ENCODE measurements at places on chromosomes 7 and 10. TPM values are rescaled to one million over a fixed set of nuclear protein-coding genes. Genes with fewer than 3 reads are reported as not detected.
A peak's percentile ranks its signal among the peaks of the same experiment; 100 is the strongest.

GRCh38 chr10:22605168-22605567, 109.2 kb downstream of the PIP4K2A start:
- peak; percentile 63 for DNase-seq

- peak; percentile 84 for DNase-seq
Observed at GRCh38 chr7:7566651-7567611, at the start of gene MIOS. Gene MIOS, plus strand, starts transcription at chr7:7566884. Its CDS starts 5,592 bp downstream, at chr7:7572476.

- DNase-seq, result no peak
Observed at GRCh38 chr7:120794106-120794729, 63.7 kb downstream of the TSPAN12 start.

- no peak for DNase-seq
Observed at GRCh38 chr7:158946771-158947170, 90.4 kb downstream of the DYNC2I1 start.

GRCh38 chr10:115125505-115125904, 32.3 kb downstream of the ATRNL1 start:
- DNase-seq, result peak; percentile 7

DNA sequence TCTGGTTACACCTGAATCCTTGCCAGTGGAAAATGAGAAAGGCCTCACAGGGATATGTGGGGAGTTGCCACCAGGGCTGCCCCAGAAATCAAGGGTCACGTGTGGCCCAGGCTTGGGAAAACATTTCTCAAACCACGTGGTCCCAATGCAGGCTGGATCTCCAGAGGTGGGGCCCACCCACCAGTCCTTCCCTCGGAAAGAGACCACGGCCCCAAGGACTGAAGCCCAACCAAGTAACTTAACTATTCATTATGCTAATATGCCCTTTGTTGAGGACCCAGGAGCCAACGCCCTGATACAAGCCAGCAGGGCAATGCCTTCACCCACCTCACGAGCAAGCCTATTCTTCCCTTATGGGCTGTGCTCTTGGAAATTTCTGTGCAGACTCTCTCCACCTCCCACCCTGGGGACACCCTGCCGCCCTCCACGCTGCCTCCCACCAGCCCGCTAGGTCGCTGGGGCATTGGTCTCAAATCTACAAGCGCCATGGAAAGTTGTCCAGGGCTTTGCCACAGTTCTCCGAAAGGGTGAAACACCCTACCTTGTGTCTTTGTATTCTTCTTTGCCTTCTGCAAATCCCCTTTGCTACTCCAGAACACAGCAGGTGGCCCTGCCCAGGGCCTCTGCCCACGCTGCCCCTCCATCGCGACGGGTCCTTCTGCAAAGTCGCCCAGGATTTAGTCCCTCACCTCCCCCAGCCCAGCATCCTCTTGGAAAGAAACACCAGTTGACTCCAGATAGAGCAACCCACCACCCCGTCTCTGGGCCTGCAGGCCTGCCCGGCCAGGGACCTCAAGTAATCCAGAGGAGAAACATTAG, 8.8 kb downstream of the TNS3 start:
- peak; percentile 22 for DNase-seq

DNA sequence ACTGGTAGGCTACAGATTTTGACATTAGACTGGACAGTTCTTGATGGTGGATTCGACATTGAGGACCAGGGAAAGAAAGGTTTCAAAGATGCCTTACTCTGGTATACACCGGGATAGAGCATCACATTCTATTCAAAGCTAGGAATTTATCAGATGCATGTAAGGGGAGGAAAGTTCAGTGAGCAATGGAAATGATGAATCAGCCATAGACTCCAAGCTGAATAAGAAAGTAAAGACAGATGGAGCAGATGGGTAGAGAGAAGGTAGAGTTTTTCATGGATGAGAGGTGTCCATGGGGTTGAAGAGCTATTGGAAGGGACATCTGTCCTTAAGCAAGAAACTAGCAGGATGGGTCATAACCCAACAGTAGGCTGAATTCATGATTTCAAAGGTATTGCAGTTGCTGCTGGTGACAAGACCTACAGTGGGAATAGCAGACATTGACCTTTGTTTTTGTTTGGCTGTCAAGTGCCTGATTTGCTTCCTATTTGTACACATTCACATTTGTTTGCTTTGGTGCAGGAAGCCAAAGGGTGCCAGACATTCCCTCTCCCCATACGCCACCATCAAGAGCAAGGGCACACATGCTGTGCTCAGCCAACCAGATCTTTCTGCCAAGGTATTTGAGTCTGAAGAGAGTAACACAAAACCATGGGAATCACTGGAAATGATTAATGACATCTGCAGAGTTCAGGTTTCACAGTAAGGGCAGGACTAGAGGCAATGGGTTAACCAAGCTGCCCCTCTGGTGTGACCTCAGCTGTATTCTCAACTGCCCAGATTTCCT, 8.6 kb upstream of the CACUL1 start:
- DNase-seq, result no peak

DNA sequence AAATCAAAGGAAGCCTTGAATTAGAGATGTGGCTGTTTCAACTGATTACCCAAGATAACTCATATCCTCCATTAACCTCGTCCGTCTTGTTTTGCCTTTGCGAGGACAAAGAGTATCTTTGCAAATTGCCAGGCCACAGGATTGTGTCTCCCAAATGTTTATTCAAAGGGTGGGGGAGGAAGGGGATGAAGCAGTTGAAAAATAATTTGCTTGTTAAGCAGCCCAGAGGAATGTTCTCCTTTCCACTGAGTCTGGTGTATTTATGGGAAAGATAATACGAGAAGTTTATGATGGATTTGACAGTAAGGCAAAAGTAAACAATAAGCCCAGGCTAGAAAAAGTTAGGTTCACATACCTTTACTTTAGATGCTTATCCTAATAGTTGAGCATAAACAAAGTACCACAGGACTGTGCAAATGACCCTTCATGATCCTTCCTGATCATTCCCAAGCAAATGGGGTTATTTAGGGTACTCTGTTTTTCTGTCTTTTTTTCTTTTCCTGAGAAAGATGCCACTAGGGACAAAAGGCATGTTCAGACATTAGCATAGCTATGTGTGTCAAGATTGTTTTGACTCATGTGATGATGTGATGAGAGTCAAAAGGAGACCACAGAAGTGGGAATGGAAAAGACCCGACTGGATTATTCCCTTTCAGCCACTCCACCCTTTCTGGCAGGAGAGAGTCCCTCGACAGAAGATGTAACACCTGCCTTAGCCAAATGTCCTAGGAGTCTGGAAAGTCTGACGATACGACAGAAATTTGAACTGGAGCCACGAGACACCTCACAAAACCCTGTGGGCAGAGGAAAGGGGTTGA, 243.0 kb upstream of the GLI3 start:
- no peak for DNase-seq

- DNase-seq, result no peak
Observed at GRCh38 chr10:871951-872403, 59.5 kb downstream of the LARP4B start.

- peak; percentile 86 for DNase-seq
Observed at GRCh38 chr10:132307823-132308586, at the start of gene STK32C. Gene STK32C, minus strand, starts transcription at chr10:132307950. Its CDS starts 117 bp downstream, at chr10:132307833.

DNA sequence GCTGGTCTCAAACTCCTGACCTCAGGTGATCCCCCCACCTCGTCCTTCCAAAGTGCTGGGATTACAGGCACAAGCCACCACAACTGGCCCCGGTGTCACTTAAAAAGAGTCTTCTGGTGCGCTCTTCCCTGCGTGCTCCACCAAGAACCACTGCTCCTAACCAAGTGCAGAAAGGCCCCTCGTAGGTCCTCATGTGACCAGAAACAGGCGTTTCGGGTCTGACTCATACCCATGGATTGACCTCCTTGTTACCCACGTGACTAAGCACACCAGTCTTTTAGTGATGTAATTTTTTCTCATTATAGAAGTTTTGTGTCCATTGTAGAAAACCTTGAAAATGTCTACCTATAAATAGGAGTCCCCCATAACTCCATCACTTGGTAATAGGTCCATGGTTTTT, 13.9 kb downstream of the FKBP6 start:
- DNase-seq, result peak; percentile 78

GRCh38 chr10:59435707-59436106, 73.4 kb upstream of the FAM13C start:
- DNase-seq, result no peak

GRCh38 chr10:97138174-97138573, 47.6 kb downstream of the SLIT1 start:
- no peak for DNase-seq

GRCh38 chr10:24556750-24557742, 166.6 kb downstream of the ARHGAP21 start:
- peak; percentile 46 for DNase-seq

DNA sequence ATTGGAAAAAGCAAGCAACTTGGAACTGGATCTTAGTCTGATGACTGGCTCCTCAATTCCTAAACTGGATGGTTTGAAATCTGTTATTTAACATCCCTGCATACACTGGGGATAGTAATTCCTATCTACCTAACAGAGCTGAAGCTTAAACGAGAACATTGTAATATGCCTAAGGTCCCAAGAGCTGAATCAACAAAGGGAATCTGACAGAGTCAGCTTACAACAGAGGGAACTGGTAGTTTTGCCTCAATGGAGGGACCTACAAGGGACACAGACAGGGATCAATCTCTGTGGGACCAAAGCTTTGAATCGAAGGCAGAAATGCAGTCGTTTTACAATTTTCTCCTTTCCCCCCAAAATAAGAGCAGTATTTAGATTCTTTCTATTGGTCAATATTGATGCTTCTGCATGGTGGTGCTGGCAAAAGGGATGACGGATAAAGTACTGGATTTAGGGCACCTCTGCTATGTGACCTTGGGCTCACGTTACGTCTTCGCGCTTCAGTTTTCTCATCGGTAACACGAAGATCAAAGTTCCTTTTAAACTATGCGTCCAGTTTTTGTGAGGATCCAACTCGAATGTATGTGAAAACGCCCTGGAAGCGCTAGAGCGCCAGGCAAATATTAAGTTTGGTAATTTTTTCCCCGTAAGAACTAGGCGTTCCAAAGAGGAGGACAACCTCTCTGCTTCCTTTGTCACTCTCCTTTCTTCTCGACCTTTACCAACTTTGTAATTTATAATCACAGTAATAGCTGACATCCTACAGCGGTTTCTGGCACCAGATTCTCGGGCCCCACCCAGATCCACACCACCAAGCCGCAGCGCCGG, 1.1 kb downstream of the ACTR1A start:
- DNase-seq, result no peak

GRCh38 chr10:5611899-5612680, 54.3 kb downstream of the ASB13 start:
- peak; percentile 51 for DNase-seq

DNA sequence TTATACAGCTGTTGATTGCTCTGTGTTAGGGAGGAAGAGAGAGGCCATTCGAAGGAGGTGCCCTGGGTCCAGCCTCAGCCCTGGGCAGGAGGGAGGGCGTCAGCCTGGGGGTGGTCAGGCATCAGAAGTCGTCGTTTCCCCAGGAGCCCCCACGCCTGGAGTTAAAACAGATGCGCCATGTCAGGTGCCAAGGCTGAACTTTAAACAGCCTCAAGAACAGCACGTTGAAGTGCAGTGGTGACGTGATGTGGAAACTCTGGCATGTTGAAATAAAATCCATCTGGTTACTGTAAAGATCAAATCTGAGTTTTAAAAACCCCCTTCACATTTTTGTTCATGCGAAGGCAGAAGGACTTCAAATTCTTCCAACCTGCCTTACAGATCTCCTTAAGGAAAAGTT, 128.4 kb upstream of the PPP2R2D start:
- DNase-seq, result no peak

DNA sequence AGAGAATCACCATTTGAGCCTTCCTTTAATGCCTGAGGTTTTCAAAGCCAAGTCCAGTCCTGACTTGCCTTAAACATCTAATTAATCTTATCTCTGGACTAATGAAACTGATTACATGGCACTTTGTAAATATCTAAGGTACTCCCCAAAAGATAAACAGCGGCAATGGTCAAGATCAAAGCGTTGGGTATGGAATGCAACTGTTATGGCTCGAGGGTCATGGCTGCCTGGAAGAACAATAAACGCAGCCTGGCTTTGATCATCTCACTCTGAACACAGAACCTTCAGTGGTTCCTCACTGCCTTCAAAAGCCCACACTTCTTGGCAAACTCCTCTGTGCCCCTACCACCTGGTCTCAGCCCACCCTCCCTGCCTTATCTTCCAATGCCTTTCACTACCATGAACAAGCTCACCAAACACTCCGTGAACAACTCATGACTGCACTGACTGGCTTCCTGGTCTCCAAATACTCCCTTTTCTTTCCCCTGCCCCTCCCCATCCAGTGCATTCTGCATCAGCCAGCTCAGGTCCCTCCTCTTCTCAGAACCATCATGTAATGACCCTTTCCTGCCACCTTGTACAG, 150.2 kb upstream of the NFE2L3 start:
- no peak for DNase-seq

GRCh38 chr7:77244222-77244934, 44.8 kb upstream of the FGL2 start:
- no peak for DNase-seq

GRCh38 chr10:56383806-56384205, 22.7 kb upstream of the ZWINT start:
- no peak for DNase-seq

- no peak for DNase-seq
Observed at GRCh38 chr10:120429395-120429794, 27.6 kb upstream of the PLPP4 start.

DNA sequence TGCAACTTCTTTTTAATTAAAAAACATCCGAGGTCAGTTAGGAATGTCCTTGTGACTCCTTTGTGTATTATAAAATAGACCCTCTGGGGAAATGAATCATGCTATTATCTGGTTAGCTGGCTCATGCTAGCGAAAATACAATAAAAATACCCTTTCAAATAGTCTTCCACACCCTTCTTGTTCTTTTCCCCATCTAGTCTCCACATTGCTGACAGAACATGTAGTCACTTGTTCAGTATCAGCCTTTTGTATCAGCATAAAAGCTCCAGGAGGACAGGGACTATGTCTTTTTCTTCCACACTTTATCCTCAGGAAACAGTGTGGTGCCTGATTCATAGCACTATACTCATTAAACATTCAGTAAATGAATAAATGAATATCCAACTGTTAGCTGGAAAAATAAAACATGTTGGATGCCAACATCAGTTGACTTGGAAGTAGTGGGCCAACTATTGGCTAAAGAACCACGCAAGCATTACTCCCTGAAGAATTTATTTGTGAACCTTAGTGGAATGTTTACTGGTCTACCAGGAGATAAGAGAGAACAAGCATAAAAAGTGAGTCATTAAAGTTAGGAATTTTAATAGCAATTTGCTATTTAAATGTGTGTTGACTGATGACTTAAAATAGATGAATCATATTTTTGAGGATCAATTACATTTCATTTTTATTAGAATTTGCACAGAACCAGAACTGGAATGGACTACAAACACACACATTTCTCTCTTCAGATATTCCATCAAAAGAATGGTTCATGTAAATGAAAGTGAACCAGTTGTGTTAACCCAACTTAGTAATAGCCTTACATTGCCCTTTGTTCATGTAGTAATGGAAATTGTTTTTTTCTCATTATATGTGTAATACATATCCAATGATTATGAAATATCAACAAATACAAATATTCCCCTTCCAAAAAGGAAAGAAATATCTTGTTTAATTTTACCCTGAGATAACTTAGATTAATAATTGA, 129.6 kb downstream of the DKK1 start:
- peak; percentile 53 for DNase-seq

The FGL2 gene
- not detected for total RNA-seq

The SRRM3 gene
- 0.29 TPM for total RNA-seq

The FKBP6 gene
- under 0.01 TPM for total RNA-seq

The PHF14 gene
- 41.2 TPM for total RNA-seq

The ELMO1 gene
- 25.3 TPM for total RNA-seq

The ZNF746 gene
- 23.7 TPM for total RNA-seq

The PITX3 gene
- not detected for total RNA-seq

The C10orf90 gene
- not detected for total RNA-seq

The GET4 gene
- total RNA-seq, result 50.1 TPM

The SPDYE8 gene
- not detected for total RNA-seq

The KCNH2 gene
- 0.80 TPM for total RNA-seq

The CYP17A1 gene
- total RNA-seq, result not detected
